ENCODE measurements at places on chromosomes 1 and 21.

DNA sequence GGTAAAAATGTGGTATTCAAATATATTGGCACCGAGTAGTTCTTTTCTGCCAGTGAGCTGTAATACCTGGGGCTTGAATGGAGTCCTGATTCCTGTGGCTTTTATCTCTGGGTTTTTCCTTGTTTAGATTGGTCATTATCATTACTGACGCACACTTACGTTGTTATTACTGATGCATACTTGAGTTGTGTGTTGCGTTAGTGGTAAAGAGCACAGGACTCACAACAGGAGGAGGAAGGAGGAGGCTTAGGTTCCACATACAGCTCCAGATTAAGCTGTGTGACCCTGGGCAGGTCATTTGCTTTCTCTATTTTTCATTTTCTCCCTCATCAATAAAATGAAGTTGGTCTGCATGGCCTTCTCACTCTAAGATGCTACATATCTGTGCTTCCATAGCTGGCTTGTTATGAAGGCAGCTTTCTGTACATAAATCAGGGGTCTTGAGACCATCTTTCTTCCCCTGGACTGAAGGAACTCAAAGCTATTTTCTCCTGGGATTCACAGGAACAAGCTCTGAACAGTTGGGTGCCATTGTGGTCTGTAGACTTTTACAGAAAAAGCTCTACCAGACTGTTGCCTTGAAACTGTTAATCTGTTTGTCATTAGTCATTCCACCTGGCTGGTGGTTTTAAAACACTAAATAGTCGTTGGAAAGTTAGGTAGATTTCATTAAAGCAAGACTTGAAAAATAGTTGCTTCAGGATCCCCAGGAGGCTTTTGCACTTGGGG is 5.6 kb downstream of the ARID1A start:
- no peak for DNase-seq

DNA sequence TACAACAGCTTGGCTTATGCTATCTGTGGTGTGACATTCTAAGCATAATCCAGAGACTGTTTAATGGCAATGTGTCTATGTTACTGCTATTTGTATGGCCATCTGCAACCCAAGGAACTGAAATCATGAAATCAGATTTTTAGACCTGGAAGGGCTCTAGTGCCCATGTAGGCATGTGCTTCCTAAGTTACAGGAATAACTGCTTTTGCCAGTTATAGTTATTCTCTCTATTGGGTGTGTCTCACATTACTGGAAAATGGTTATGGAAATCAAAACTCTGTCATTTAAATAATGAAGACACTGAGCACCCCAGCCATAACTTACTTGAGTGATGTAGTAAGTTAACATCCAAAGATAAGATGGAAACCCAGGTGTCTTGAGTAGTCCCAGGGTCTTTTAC is 12.6 kb upstream of the JUN start:
- DNase-seq, result no peak

DNA sequence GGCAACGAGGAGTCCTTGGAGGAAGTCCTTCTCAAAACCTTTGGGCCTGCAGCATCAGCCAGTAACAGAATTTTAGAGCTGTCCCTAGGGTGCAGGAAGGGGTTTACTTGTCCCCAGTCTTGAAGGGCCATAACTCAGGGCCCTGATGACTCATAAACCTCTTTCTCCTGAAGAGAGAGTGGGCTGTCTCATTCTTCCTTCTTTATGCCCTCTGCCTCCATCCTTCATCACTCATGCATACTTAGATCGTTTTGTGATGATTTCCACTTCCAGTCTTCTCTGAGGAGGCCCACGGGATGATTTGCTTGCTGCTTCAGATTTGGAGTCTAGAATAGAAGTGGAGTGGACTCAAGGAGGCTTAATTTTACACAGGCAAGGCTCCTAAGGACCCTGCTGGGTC is 60.2 kb downstream of the NDUFS5 start:
- DNase-seq, result no peak

- DNase-seq, result no peak
Observed at GRCh38 chr1:57470036-57470435, 46.2 kb upstream of the DAB1 start.

GRCh38 chr1:203306965-203307541 is 1.7 kb downstream of the BTG2 start:
- DNase-seq, result peak; percentile 40

GRCh38 chr1:223228931-223229528 is 86.0 kb upstream of the TLR5 start:
- no peak for DNase-seq

- DNase-seq, result no peak
Observed at GRCh38 chr1:21816602-21817302, 4.7 kb downstream of the LDLRAD2 start.

DNA sequence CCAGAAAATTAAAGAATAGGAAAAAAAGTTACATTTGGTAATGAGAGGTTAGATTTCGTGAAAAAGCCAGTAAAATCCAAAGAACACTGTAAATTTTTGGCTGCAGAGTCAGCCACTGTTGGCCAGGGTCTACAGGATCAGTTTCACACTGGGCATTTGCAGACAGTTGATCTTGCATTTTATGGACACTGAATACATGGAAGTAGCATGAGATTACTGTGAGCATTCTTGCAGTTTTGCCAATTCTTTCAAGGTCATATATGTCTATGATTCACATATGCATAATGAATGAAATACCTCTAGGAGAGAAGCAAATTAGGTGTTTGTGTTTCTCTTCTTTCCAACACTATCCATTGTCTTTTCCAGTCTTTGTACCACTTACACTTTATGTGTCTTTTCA is 200.8 kb upstream of the DPYD start:
- DNase-seq, result no peak

DNA sequence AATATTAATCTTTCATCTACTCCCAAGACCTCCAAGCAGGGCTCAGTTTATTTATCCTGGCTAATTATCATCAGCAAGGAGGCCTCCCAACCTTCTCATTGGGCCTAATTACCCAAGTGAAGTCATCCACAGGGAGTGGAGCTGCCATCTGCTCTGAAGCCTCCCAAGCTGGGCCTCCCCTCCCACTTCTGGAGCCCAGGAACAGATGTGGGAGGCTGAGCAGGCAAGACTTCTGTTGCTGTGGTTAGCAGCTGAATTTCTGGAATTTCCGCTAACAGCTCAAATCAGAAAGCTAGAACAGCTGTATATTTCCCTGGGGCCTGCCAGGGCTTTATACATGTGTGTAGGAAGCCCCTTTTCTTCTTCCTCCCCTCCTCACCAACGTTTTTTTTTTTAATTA is 127.5 kb downstream of the UCK2 start:
- no peak for DNase-seq

- peak; percentile 54 for DNase-seq
Observed at GRCh38 chr1:41557751-41558455, 73.4 kb upstream of the EDN2 start.

DNA sequence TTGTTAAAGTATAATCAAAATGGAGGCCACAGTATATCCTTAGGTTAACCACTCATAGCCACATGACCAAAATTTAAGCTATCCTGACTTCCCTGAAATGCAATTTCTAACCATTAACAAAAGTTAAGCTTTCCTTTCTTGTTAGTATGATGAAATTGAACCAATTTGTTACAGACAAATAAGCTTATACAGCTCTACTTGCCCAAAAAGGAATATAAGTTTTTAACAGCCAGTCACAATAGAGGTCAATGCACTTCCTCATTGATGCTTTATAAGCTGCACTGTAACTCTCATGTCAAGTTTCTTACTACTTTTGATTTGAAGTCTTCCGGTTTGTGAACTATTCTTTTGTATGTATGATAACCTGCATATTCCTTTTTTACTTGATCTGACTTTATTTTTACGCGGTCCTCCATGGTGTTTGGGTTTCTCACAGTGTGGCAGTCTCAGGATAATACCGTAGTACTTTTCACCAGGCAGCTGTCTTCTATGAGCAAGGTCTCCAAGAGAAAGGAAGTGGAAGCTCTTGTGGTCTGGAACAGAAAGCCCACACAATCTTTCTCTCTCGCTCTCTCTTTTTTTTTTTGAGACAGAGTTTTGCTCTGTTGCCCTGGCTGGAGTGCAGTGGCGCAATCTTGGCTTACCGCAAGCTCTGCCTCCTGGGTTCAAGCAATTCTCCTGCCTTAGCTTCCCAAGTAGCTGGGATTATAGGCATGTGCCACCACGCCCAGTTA is 331.6 kb downstream of the SRGAP2C start:
- no peak for DNase-seq

DNA sequence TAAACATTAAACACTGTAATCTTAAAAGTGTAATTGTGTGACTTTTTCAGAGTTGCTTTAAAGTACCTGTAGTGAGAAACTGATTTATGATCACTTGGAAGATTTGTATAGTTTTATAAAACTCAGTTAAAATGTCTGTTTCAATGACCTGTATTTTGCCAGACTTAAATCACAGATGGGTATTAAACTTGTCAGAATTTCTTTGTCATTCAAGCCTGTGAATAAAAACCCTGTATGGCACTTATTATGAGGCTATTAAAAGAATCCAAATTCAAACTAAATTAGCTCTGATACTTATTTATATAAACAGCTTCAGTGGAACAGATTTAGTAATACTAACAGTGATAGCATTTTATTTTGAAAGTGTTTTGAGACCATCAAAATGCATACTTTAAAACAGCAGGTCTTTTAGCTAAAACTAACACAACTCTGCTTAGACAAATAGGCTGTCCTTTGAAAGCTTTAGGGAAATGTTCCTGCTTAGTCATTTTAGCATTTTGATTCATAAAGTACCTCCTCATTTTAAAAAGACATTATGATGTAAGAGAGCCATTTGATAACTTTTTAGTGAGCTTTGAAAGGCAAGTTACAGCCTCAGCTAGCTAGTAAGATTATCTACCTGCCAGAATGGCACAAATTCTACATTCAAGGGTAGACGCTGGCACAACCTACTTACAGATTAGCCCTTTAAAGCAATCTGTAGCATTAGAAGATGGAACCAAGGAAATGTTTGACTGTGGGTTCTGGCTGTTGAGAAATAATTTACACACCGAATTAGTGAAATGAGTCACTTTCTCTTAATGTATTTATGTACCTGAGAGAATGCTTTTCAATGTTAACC is 9.4 kb downstream of the SOD1 start:
- DNase-seq, result no peak

GRCh38 chr21:37986751-37987399 is 70.6 kb upstream of the KCNJ6 start:
- DNase-seq, result no peak

DNA sequence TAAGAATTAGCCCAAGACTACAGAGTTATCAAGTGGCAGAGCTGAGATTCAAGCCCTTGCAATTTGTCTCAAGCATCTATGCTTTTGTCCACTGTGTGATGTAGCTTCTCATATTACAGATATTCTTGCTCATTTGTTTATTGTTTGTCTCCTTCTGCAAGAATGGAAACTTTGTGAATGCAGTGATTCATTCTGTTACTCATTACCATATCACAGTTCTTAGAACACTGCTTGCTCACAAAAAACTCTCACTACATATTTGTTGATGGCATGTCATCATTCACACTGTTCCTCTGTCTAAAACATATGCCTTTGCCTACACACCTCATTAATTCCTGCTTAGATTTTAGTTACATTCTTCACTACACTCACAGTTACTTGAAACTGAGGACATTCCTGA is 1198.9 kb downstream of the PLA2G4A start:
- no peak for DNase-seq

- DNase-seq, result no peak
Observed at GRCh38 chr1:234837713-234838112, 227.7 kb upstream of the IRF2BP2 start.
